Dermis microvascular lymphatic vessel endothelial cell (primary cell): ENCODE measurements at places on chromosomes 4 and X. TPM values are rescaled to one million over a fixed set of nuclear protein-coding genes. Genes with fewer than 3 reads are reported as not detected.

Gene F9
- total RNA-seq = not detected in 2 replicates

Gene DKC1
- 37.1 and 46.3 TPM in 2 replicates for total RNA-seq

Gene USP11
- total RNA-seq = 23.5 and 52.1 TPM in 2 replicates

Gene AWAT2
- 0.38 and 0.51 TPM in 2 replicates for total RNA-seq

Gene CCDC110
- 0.13 and 0.25 TPM in 2 replicates for total RNA-seq

Gene EPGN
- total RNA-seq = not detected in 2 replicates

Gene SPIN4
- 6.8 and 9.4 TPM in 2 replicates for total RNA-seq
